ENCODE measurements at places on chromosomes 2 and 18. TPM values are rescaled to one million over a fixed set of nuclear protein-coding genes. Genes with fewer than 3 reads are reported as not detected.

Gene FHOD3
- total RNA-seq: 47.2 TPM

GRCh38 chr18:67574749-67575148, 58.2 kb upstream of the DSEL start:
- DNase-seq: no peak

DNA sequence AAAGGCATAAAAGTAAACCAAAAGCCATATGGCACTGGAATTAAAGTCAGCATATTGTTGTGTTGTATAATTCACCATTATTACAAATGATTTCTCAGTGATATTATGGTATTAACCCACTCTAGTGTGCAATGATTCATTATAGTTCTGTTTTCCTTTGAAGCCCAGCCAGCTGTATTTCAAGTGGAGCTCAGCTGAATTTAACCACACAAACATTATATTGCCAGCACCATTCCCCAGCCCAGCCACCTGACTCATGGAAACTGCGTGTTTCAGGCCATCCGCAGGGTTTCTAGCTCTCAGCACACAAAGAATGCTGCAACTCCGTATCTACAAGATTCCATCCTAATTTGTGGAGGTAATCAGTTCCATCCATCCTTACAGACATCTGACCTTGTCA, 166.8 kb upstream of the CHAC2 start:
- DNase-seq: peak; percentile 7

Gene UGT1A3
- total RNA-seq: not detected

- no peak for DNase-seq
These were observed 407.5 kb upstream of the NRP2 start for GRCh38 chr2:205274801-205275200.

DNA sequence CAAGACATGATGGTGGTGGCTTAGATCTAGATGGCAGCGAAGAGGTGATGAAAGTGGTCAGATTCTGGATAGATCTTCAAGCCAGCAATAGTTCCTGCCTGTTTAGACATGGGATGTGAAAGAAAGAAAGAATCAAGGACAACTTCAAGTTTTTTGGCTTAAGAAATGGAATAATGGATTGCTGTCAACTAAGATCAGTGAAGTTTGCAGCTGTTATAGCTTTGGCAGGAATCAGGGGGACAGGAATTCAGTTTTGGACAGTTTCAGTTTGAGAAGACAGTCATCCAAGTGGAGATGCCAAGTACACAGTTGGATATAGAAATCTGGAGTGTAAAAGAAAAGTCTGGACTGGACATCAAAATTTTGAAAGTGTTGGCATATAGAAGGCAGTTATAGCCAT, 283.7 kb upstream of the PKDCC start:
- DNase-seq: no peak

Gene PLCL1
- total RNA-seq: 0.08 TPM

DNA sequence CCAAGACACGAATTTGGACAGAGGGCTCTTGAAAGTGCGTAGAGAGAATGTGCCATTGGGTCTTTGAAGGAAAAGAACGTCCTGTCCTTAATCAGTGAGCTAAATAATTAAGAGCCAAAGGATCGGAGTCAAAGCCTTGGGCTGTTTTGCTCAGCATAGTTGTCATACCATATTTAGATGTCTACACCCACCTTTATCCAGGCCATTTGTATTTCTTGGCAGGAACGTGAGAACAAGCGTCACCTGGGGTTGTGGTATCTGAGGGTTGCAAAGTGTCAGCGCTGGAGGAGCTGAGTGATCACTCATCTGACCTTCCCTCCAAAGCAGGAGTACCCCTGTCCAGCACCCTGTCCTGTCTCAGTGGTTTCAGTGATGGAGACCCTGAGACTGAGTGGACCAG, 4.5 kb downstream of the LPIN1 start:
- DNase-seq: no peak

Gene EGR4
- not detected for total RNA-seq

Gene SIX2
- 0.96 TPM for total RNA-seq

Gene SLC9A4
- total RNA-seq: 3.2 TPM

DNA sequence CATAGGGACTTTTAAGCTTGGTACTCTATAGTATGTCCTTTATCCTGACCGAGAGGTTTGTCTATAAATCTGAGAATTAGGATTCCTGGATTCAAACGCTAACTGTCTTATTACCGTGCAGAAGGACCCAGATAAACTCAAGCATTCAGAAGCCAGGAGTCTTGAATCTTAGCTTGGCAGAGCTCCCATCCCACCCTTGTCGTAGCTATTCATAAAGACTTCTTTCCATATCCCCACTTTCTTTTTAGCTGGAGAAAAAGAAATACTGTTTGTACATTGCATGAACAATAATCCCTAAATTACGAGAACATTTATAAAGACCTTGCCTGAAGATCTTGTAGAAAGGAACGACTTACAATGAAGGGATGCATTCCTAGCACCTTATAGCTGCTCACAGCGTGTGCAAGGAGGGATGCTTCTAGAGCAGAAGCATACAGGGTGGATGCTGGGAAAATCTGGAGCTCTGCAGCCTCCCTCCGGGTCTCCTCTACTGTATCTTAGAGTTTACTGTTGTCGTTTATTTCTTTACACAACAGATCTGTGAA, 13.6 kb downstream of the EFR3B start:
- DNase-seq: no peak

GRCh38 chr2:179592167-179592936, 269.1 kb downstream of the ZNF385B start:
- DNase-seq: no peak

DNA sequence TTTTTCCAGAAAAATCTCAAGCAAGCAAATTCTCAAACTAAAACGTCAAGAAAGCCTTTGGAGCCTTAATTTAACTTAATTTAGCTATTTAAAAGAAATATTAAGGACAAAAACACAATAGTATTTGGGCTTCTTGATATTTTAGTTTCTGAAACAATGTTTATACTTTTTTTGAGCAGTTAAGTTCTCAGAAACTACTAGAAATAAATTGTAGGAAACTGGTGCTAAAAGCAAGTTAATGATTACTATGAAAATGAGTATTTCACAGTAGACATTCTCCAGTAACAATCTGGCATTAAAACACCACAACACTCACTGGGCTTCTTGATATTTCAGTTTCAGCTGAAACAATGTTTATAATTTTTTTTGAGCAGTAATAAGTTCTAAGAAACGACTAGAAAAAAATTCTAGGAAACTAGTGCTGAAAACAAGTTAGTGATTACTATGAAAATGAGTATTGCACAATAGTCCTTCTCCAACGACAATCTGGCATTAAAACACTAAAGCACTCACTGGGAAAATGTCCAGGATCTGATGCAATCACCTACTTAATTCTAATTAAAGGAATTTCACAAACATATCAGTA, 45.1 kb downstream of the TRAK2 start:
- DNase-seq: no peak
